ENCODE measurements at places on chromosomes 4 and X.

GRCh38 chr4:113941836-113942235, 37.6 kb downstream of the ARSJ start:
- DNase-seq, result no peak

DNA sequence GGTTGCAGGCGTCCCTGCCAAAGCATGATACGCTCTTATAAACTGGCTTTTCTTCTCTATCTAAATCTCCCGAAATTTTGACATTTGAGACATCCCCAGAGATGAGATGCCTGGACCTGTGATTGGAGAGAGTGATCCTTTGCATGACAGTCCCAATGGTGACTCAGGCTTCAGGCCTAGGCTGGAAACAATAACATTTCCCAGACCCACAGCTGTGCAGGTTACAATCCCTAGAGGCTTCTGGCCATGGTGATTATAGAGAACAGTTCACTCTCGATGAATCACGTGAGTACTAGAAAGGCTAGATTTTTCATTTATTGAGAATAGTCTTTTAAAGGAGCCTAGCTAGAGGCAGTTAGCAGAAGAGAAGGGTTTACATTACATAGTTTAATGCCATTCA, 75.9 kb downstream of the SPATA18 start:
- DNase-seq, result no peak

- DNase-seq, result no peak
These were observed 69.6 kb upstream of the CXorf66 start for GRCh38 chrX:140034916-140035315.

DNA sequence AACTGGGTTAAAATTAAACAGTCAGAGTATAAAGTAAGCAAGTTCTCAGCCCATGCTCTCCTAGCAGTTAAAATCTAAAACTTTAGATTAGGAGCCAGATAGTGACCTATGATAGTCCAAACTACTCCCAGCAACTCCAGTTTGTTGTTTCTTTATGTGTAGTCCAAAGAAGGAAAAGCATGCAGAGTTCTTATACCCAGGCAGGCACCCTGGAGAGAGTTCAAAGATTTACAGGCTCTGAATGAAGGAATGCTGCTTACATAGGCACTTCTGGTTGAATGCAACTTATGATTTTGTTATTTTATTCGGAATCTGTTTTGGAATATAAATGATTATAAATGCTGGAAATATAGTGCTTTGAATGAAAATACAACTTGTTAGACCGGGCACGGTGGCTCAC, 67.2 kb downstream of the GPAT3 start:
- DNase-seq, result no peak
